GM23338 (cell line): ENCODE measurements at places on chromosomes 2 and 18.
A peak's percentile ranks its signal among the peaks of the same experiment; 100 is the strongest.

DNA sequence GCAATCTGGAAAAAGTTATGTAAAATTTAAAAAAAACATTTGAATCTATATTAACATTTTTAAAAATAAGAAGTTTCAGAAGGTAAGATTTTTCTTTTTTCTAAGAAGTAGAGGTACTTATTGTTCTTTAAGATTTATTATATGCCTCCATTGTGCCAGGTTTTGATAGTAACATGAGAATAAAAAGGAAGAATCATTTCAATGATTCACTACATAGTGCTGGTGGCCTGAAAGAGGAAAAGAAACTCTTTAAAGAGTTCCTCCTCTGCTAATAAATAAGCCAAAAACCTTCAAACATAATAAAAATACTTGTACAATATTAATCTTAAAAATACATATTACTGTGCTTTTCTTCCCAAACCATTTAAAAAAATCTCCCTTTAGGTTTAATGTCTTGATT is 69.0 kb downstream of the ANKRD44 start:
- H3K27me3 ChIP-seq, result no peaks in the 10 kb centered on the region
- H3K4me1 ChIP-seq, result no peaks in the 10 kb centered on the region
- no peak overlapping the region for H3K4me3 ChIP-seq
- no peaks in the 10 kb centered on the region for H3K36me3 ChIP-seq
- no peak overlapping the region for H3K27ac ChIP-seq

DNA sequence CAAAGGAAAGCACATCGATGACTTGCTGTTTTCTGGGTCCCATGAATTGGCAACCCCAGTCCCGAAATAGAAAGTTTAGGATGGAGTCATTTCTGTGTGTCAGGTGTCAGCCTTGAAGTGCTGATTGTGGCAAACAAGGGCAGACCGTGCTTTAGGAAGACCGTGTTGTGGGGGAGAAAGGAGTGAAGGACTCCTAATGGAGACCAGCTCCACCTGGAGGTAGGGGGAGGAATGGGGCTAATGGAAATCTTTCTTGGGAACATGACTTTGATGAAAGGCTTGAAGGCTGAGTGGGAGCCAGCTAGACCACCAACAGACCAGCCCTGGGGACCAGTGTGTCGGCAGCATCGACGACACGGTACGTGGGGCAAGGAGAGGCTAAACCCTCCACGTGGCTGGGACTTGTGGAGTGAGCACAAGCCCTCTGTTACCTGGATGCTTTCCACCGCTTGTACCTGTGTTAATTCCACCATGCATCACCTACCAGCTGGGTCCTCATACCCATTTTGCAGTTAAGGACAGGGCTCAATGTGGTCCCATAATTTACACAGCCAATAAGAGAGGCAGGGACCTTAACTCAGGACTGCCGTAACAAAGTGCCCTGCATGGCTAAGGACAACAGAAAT is 104.2 kb downstream of the SH3BP4 start:
- no peaks in the 10 kb centered on the region for H3K36me3 ChIP-seq
- DNase-seq, result peak; percentile 82
- H3K4me3 ChIP-seq, result no peak overlapping the region
- no peak overlapping the region for H3K27ac ChIP-seq
- H3K4me1 ChIP-seq, result no peaks in the 10 kb centered on the region

- H3K4me1 ChIP-seq, result no peaks in the 10 kb centered on the region
- no peak for DNase-seq
- H3K36me3 ChIP-seq, result no peaks in the 10 kb centered on the region
- no peak overlapping the region for H3K4me3 ChIP-seq
Observed at GRCh38 chr2:228224410-228224809, 42.9 kb upstream of the SPHKAP start.

DNA sequence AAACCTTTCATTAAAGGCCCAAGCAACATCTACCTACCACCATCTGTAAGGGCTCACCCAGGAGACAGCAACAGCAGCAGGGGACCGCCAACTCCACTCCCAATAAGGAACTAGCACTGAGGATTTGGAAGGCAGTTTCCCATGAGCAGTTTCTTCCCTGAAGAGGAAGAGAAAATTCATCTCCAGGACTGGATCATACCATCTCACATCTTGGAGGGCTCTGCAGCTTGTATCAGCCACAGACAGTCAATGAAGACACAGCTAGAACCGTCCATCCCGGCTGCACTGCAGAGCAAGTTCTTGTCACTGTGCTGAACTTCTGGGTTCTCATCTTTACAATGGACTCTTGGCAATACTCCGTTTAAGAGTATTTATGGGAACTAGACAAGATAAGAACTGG is 2.8 kb upstream of the GYPC start:
- no peak overlapping the region for H3K27ac ChIP-seq
- H3K27me3 ChIP-seq, result peaks cover 7% of the 10 kb centered on the region; the same call in 1 of the 2 replicates
- H3K4me1 ChIP-seq, result peaks cover 24% of the 10 kb centered on the region
- DNase-seq, result no peak
- H3K36me3 ChIP-seq, result no peaks in the 10 kb centered on the region
- H3K4me3 ChIP-seq, result no peak overlapping the region

- no peaks in the 10 kb centered on the region for H3K36me3 ChIP-seq
- H3K27me3 ChIP-seq, result no peaks in the 10 kb centered on the region
- no peaks in the 10 kb centered on the region for H3K4me1 ChIP-seq
- no peak overlapping the region for H3K4me3 ChIP-seq
- DNase-seq, result no peak
Observed at GRCh38 chr2:188078534-188078933, 213.1 kb upstream of the GULP1 start.
